Body of pancreas (tissue), 4 donors: ENCODE measurements at places on chromosomes 3 and 15. TPM values are rescaled to one million over a fixed set of nuclear protein-coding genes. Genes with fewer than 3 reads are reported as not detected.

DNA sequence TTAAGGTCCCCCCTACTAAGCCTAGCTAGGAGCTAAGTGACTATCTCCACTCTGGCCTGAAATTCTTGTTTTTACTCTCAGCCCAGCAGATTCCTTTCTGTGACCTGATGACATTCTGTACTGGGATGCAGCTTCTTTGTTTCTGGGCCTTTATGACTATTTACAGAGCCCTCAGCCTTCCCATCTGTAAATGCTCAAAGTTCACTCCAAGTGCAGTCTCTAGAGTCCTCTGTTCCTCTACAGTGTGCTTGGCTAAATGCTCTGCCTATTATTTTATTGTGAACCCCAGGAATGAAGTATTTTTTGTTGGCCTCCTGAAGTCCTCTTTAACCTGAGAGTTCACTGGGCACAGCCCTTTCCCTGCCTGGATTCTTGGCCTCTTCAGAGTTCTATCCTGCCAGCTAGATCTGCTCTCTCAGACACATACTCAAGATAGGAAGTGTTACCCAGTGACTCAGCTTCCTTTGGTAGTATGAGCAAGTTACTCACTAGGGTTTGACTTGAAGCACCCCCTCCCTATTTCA is 278.1 kb upstream of the P2RY1 start:
- no peak overlapping the region for H3K4me3 ChIP-seq
- H3K36me3 ChIP-seq, result no peaks in the 10 kb centered on the region
- DNase-seq, result peak; percentile 8
- H3K4me1 ChIP-seq, result no peaks in the 10 kb centered on the region

DNA sequence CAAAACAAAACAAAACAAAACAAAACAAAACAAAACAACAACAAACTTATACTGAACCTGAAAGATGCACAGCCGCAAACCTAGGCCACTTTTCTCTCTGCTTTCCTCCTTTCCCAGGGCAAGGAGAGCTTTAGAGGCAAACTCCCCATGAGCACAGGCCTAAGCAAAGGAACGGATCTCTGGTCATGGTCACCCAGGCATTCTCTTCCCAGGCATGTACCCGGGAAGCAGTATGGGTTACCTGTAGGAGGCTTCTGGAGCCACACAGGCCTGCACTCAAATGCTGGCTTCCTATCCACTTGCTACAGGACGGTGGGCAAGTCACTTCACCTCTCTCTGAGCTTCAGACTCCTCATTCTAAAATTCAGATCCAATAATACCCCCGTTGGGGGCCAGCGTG is 171.8 kb downstream of the SMAD6 start:
- H3K4me1 ChIP-seq, result peaks cover 4% of the 10 kb centered on the region
- H3K27ac ChIP-seq, result no peak overlapping the region
- no peaks in the 10 kb centered on the region for H3K36me3 ChIP-seq
- no peaks in the 10 kb centered on the region for H3K27me3 ChIP-seq

DNA sequence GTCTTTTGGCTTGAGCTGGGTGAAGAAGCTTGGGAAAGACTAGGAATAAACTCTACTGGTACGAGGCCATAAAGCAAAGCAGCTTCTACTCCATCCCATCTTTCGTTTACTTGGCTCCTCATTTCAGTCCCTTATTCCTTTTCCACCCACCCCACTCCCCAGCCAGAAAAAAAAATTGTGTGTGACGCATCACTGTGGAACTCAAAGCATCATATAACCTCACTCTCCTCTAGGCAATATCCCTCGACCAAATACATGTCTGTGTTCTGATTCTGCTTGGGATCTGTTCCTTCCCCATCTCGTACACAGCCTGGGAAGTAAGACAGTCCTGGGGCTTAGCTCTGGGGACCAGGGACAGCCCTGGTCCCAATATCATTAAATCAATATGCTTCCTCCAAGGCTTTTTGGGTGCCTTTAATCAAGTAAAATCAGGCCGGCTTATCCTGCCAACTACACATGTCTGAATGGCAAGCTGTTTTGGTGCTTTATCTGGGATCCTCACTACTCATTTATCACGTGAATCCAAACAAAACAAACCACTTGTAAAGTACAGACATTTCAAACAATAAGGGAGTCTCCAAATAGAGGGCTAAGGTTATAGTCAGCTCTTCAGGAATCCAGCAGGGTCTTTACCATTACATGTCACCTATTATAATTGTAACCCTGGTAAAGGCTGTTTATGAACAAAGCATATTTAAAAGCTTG is 74.9 kb upstream of the ZBED2 start:
- H3K4me1 ChIP-seq, result peaks cover 14% of the 10 kb centered on the region
- no peaks in the 10 kb centered on the region for H3K36me3 ChIP-seq
- no peak overlapping the region for H3K27ac ChIP-seq
- no peaks in the 10 kb centered on the region for H3K27me3 ChIP-seq
- H3K4me3 ChIP-seq, result no peak overlapping the region
- DNase-seq, result no peak

- H3K27me3 ChIP-seq, result no peaks in the 10 kb centered on the region
- H3K36me3 ChIP-seq, result no peaks in the 10 kb centered on the region
- no peaks in the 10 kb centered on the region for H3K4me1 ChIP-seq
- H3K4me3 ChIP-seq, result no peak overlapping the region
Observed at GRCh38 chr3:106113747-106114146, 244.9 kb upstream of the CBLB start.

Gene ITGB5
- total RNA-seq, result 88.7 TPM

DNA sequence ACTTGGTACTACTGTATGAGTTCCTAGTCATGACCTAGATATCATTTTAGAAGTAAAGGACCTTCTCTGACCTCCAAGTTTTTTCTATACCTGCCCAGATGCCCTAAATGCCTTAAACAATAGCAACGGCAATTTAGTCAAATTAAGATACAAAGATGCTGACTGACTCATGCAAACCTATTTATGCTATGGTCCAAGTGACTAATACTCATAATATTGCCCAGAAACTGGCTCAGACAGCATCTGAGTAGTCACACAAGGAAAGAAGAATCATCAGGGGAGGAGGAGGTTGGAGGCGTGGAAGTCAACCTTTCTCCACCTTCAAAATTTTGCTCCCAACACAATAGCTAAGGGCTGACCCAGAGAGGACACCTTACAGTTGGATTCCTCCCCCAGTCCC is 6.8 kb downstream of the FYCO1 start:
- H3K27ac ChIP-seq, result no peak overlapping the region
- no peak for DNase-seq
- H3K4me3 ChIP-seq, result no peak overlapping the region
- H3K36me3 ChIP-seq, result no peaks in the 10 kb centered on the region

Gene GATM
- total RNA-seq, result 1,064 TPM

Gene EFCAB12
- under 0.01 TPM for total RNA-seq

DNA sequence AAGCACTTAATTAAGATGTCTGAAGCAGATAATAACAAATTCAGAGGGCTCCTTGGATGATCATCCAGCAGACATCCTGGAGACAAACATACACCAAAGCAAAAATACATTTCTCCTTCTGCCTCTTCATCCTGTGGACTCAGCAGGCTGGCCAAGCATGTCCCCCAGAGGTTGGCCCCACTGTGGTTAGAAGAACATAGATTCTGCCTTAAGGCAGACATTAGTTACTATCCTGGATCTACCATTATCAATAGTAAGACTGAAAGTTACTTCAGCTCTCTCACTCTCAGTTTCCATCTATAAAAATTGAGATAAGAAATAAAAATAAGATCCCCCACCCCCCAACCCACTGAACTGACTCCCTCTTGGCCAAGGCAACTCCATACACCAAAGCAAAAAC is 28.6 kb upstream of the TGFBR2 start:
- peaks cover 17% of the 10 kb centered on the region for H3K4me1 ChIP-seq
- H3K4me3 ChIP-seq, result no peak overlapping the region
